ENCODE measurements at places on chromosomes 12 and 14.

DNA sequence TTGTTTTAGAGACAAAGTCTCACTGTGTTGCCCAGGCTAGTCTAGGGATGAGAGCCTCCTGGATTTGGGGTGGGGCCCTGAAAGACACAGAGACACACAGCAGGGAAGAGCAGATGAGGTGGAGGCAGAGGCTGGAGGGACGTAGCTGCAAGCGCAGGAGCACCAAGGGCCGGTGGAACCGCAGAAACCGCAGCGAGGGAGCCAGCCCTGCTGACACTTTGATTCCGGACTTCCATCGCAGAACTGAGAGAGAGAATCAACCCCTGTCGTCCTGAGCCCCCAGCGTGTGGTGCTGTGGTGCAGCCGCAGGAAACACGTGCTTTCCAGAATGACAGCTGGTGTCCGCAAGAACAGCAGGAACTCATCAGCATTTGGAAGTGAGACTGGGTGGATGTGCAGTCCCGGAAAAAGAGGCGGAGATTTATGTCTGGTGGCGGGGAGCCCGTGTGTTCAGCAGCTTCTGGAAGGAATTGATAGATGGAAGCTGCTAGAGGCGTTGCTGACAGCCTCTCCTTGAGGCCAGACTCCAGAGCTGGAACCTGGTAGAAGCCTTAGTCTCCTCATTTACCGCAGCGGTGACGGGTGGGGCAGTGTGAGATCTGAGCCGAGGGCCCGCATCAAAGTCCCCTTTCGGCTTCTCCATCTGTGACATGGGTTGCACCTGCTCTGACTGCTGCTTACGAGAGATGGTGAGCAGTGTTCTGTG lies 21.9 kb upstream of the KLC1 start:
- DNase-seq = peak; percentile 47

DNA sequence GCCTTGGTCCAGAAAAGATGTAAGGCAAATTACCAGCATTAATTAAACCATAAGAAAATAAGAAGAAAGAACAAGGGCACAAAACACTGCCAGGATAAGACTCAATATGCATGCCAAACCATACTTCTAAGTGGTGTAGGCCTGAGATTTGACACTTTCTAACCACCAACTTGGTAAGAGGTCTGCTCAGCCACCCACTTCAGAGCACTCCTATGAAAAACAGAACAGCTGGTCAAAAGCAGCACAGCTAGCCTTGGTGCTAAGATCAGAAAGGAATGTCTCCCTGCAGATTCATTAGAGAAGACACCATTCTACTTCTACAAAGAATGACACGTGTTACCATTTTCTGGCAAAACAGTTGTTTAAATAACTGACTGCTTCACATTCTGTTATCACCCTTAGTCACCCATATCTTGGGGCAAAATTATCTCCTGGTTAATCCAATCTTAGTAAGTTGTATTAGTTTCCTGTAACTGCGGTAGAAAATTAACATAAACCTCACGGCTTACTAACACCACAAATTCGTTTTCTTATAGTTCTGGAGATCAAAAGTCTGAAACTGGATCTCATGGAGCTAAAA lies 13.2 kb downstream of the RPS6KA5 start:
- no peak for DNase-seq

DNA sequence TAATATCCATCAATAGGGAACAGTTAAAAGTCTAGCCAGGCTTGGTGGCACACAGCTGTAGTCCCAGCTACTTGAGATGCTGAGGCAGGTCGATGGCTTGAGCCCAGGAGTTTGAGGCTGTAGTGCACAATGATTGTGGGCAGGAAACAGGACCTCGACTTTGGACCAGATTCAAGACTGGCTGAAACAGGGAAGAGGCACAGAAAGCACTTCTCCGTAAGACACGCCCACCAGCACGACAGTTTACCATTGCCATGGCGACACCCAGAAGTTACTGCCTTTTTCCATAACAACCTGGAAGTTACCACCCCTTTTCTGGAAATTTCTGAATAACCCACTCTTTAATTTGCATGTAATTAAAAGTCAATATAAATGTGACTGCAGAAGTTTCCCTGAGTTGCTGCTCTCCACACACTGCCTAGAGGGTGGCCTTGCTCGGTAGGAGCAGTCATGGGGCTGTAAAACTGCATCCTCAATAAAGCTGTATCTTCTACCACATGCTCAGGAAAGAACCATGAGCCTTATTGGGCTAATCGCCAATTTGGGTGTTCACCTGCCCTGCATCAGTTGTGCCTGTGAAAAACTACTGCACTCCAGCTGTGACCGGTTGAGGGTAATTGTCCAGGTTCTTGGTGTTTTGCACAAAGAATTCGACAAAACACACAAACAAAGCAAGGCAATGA lies 4.6 kb upstream of the LRRC23 start:
- DNase-seq = peak; percentile 29

DNA sequence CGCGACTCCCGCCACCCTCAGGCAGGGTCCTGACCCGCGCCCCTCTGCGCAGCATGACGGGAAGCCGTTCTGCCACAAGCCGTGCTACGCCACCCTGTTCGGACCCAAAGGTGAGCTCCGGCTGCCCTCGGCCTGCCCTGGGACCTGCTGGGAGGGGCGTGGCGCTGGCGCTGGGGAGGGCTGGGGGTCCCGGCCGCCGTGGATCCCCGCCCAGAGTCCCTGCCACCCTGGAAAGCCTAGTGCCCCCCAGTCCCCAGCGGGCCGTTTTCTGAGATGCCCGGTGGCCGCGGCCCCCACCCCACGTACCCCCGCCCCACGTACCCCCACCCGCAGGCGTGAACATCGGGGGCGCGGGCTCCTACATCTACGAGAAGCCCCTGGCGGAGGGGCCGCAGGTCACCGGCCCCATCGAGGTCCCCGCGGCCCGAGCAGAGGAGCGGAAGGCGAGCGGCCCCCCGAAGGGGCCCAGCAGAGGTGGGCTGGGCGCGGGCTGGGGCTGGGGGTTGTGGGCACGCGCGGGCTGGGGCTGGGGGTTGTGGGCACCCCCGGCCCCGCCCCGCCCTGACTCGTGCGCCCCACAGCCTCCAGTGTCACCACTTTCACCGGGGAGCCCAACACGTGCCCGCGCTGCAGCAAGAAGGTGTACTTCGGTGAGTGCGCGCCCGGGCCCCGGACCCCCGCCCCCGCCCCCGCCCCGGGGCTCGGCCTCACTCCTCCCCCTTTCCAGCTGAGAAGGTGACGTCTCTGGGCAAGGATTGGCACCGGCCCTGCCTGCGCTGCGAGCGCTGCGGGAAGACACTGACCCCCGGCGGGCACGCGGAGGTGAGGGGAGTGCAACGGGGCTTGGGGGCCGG lies 4.0 kb downstream of the CRIP2 start:
- DNase-seq = no peak

GRCh38 chr14:49303946-49304516 lies 282.1 kb downstream of the RPS29 start:
- no peak for DNase-seq

- DNase-seq = no peak
Measured at GRCh38 chr12:66548338-66549049, 130.4 kb downstream of the GRIP1 start.

- peak; percentile 73 for DNase-seq
Measured at GRCh38 chr12:57621497-57622292, 10.5 kb downstream of the ARHGEF25 start.

GRCh38 chr12:121568971-121569751 lies 11.7 kb downstream of the KDM2B start:
- no peak for DNase-seq

DNA sequence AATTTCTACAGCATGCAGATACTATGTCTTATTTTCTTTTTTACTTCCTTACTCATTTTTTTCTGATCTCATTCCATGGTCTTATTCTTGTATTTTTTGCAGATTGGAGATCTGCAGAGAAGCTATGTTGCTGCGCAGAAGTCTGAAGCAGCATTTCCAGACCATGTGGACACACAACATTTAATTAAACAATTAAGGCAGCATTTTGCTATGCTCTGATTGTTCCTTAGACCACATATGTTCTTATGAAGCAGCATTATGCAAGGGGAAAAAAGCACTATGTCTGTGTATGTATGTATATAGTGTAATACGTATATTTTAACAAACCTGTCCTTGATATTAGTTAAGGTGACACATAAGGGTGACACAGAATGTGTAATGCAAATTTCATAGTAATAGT lies 52.7 kb downstream of the TTC8 start:
- no peak for DNase-seq

DNA sequence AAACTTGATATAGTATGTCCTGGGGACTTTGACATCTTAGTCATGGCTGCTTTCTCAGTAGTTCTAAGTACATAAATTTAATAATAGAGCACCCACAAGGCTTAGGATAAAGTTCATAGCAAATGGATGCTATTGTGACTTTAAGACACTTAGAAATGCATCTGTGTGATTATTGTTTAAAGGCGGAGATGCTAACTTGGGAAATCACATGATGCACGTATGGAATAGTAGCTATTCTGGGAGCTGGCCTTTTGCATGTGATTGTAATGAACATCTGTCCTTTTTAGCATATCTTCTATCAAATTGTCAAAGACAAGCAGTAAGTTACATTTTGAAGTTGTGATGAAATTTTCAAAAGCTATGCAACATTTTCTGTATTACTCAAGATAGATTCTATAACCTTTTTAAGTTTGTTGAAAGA lies 46.7 kb upstream of the ATP2A2 start:
- no peak for DNase-seq

DNA sequence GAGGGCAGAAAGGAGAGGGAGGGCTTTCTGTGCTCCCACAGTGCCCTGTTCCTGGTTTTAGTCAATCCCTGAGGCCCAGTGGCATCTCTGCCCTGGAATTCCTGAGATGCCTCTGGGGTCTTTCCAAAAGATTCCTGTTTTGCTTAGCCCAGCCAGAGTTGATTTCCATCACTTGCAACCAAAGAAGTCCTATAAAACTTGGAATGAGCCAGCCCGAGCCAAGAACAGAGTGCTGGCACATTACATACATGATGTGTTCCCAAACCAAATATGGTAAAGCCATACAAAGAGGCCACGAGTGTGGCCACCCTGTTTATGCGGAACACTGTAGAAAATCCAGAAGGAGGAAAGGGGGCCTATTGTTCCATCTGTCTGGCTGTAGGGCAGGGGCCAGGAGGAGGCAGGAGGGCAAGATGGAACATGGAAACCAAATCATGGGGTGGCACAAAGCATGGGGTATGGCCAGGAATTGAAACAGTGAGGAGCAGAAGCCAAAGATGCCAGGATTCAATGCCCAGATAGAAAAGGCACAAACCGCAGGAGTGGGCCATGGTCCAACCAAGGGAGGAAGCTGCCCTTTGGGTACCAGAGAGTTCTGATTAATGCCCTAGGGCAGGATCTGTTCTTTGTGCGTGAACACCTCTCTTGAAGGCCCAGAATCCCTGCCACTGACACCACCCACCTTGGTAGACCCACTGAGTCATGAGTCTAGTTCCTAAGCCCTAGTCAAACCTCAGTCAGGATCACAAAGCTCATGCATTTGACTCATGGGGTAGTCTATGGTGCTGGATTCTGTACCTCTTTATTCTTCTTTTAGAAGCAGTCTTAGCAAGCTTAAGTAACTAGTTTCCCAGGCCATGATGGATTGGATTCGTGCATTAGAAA lies 75.2 kb downstream of the LRRC74A start:
- DNase-seq = no peak

GRCh38 chr12:47820631-47821345 lies 1.1 kb upstream of the HDAC7 start:
- no peak for DNase-seq

- no peak for DNase-seq
Measured at GRCh38 chr14:89890589-89890988, 63.9 kb downstream of the EFCAB11 start.

- no peak for DNase-seq
Measured at GRCh38 chr14:100241279-100241678, 2.3 kb downstream of the YY1 start.

GRCh38 chr14:24279301-24280186 lies 8.1 kb upstream of the RABGGTA start:
- peak; percentile 56 for DNase-seq

- no peak for DNase-seq
Measured at GRCh38 chr12:25755136-25755970, 202.3 kb upstream of the LMNTD1 start.

GRCh38 chr12:26188127-26188526 lies 7.2 kb upstream of the SSPN start:
- DNase-seq = no peak

GRCh38 chr14:105151838-105152793 lies 16.5 kb downstream of the JAG2 start:
- no peak for DNase-seq

DNA sequence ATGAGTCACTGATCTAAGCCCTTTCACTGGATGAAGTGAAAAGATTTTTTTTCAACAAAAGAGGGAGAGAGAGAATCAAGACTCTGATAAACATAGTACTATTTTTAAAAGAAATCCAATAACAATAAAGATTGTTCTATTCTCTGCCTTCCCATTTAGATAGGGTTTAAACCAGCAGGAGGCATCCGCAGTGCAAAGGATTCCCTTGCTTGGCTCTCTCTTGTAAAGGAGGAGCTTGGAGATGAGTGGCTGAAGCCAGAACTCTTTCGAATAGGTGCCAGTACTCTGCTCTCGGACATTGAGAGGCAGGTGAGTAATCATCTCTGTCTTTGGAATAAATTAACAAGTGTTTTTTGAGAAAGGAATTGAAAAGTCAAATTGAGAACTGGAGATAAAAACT lies 124.9 kb downstream of the DERA start:
- no peak for DNase-seq

GRCh38 chr12:129481921-129482320 lies 421.9 kb downstream of the TMEM132D start:
- no peak for DNase-seq

- no peak for DNase-seq
Measured at GRCh38 chr14:87935886-87936285, 57.1 kb downstream of the GALC start.

DNA sequence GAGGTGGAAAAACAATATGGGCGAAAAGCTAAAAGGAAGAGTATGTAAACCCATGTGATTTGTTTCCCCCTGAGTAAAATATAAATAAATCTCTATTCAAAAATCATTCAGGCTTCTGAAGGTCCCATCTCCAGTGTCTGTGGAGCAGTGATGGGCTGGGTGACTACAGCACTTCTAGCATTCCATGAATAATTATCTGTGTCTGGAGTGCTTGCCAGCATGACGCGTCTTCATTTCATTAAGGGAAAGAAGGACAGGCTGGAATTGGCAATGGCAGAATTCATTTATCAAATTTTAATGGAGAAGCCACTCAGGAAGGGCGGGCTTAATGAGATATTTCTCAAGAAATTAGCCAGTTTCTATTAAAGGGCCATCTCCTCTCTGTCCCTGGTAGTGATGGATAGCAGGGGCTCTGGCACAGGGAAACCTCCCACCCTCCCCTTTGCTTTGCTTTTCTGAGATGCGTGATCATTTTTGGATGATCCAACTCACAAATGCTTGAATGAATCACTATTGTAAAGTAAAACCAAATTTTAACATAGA lies 916.3 kb upstream of the SEL1L start:
- DNase-seq = no peak

GRCh38 chr14:56176530-56176929 lies 58.3 kb downstream of the PELI2 start:
- DNase-seq = no peak

DNA sequence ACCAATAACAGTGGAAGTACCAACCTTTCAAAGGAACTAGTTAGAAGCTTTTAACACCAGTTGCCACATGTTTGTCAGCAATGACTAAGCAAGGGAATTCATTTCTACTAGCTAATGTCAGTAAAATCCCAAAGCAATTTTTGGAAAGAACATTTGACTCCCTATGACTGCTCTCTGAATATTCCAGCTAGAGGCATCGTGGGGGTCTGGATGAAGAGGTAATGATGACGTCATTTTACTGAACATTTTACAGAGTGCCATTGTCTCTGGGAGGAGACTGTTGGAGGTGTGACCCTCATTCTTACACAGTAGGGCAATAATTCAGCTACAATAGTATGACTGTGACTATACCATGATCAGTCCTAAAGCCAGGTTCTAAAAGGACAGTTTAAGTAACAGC lies 204.8 kb downstream of the ITPR2 start:
- no peak for DNase-seq

GRCh38 chr14:63996625-63997220 lies 143.9 kb downstream of the SYNE2 start:
- DNase-seq = no peak
